ENCODE measurements at places on chromosomes 2 and 18.

GRCh38 chr2:237320801-237321560 is 93.0 kb downstream of the COL6A3 start:
- DNase-seq, result no peak

DNA sequence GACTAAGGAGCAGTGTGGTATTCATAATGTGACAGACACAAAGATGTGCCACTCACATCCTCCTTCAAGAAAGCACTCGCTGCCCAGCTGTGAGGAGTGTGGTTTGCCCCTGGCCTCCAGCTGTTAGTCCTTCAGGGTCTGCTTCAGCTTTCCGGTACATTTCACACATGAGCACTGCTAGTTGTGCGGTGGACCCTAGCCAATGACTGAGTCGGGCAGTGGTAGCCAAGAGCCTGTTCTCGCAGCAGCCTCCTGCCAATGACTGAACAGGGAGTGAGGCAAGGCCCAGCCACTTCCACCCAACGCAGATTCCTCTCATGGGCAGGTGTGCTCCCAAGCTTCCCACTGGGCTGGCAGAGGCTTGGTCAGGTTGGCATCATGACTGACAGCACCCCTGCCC is 254.3 kb downstream of the RBM43 start:
- DNase-seq, result no peak

DNA sequence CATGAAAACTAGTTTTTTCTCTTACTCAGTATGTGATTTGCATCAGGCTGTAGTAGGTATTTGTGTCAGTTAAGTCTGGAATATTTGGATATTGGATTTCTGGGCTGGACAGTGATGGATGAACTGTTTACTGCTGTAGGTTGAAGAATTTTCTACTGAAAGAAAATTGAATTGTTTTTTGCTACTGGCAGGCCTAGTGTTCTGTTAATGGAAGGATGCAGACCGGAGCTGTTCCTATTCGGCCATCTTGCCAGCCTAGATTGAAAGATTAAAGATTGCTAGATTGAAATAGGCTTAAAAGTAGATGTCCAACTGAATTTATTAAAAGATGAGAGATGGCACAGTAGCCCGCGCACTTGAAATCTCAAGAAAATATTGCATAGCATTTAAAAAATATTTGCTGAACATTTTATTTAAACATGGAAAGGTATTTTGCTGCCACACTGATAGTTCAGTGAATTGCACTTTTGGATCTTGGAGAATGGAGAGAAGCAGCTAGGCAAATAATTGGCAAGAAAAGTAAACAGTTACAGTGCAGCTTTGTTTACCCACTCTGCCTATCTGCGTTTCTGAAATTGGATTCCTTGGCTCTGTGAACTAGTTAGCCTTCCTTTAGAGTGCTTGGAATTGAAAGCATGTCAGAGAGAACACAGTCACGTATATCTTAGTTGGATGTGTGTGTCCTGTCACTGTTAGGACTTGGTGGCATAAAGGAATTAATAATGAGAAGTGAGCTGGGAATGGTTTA is 54.1 kb downstream of the EPB41L5 start:
- DNase-seq, result no peak

- no peak for DNase-seq
These were observed 9.6 kb upstream of the DYNC2LI1 start for GRCh38 chr2:43764086-43764705.

DNA sequence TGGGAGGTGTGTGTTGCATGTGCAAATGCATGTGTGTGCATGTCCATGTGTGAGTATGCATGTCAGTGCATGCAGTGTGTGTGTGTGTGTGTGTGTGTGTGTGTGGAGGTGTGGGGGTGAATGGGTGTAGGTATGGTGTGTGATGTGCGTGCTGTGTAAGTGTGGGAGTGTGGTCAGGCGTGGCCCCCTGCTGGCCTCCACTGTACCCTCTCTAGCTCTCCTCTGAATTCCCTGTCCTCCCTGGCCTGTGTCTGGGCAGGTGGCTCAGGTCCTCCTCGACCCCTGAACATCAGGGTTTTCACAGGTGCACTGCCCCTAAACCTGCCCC is 230.2 kb downstream of the CELF4 start:
- DNase-seq, result peak; percentile 43

DNA sequence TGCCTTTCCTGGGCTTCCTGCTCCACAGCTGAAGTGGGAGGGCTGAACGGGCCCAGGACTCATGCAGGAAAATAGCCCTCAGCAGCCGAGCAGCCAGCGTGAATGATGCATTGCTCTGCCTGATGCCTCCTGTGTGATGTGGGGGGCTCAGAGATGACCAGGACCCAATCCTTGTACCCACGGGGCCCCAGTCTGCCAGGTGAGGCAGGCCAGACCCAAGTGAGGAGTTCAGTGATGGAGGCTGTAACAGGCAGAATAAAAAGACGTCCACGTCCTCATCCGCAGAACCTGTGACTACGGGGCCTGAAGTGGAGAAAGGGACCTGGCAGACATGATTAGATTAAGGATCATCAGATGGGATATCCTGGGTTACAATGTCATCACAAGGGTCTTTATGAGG is 194.9 kb upstream of the HDAC4 start:
- DNase-seq, result no peak
